ENCODE measurements at places on chromosomes 2 and 18.
A peak's percentile ranks its signal among the peaks of the same experiment; 100 is the strongest.

- DNase-seq = no peak
Observed at GRCh38 chr2:102749938-102750337, 11.9 kb upstream of the TMEM182 start.

- DNase-seq = peak; percentile 22
Observed at GRCh38 chr2:105361102-105361889, 24.0 kb downstream of the C2orf49 start.

GRCh38 chr18:22556222-22557167 is 138.8 kb upstream of the CTAGE1 start:
- no peak for DNase-seq

GRCh38 chr2:77520641-77521547 is 1.3 kb downstream of the LRRTM4 start:
- no peak for DNase-seq

GRCh38 chr18:34258176-34258575 is 33.5 kb upstream of the NOL4 start:
- no peak for DNase-seq

DNA sequence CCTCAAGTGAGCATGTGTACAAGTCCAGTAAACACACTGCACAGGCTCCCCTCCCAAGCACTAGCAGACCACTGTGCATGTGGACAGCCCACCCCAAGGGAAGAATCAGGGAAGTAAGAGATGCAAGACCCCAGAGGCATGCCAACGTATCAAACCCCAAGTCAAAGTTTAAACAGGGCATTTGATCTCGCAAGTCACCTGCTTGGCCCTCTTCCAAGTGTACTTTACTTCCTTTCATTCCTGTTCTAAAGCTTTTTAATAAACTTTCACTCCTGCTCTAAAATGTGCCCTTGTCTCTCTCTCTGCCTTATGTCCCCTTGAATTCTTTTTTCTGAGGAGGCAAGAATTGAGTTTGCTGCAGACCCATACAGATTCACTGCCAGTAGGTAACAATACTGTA is 201.2 kb upstream of the PARD3B start:
- DNase-seq = no peak

DNA sequence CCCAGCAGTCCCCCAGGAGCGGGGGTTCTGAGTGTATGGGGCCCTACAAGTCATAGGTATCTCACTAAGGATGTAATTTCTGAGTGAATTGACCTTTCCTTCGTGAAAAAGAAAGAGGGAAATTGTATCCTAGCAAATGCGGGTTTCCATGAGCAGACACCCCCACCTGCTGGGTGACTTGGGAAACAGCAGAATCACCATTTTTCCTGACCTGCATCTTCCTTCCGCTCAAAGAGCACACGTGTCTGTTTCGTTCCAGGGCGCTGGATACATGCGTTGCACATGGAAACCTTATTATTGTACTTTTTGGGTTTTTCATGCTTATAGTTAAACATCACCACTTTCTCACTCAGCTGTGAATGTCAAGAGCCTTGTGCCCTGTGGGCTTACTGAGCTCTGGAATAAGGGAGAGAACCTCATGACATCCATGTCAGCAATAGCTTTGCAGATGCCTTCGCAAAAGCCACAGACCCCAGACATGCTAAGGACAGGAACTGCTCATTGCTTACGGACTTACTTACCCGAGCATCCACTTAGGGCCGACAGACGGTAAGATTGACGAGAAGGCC is 132.8 kb downstream of the TPO start:
- DNase-seq = peak; percentile 48

DNA sequence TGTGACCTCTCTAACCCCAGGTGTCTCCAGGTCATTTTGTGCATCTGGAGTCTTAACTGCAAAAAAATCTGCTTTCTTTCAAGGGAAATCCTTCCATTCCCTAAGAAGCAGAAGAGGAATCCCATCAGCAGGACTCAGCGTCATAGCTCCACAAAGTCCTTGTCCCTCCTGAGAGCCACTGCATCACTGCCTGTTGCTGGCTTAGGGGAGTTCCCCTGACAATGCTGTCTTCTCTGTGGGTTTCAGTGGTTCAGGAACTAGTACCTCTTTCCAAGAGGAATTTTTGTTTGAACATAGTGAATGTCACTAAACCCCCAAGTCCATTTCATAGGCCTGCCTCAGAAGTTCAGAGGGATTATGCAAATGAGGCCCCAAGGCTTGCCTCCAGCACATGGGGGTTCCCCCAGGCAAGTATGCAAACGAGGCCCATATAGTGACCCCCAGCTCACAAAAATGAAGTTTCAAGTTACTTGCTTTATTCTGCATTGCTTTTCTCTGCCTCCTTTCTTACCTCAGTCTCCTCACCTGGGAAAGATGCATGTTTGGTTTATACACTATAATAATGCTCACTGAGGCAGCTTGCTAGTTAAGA is 513.9 kb upstream of the MEX3C start:
- DNase-seq = no peak

GRCh38 chr2:25341753-25342371 is at the start of gene DNMT3A:
Gene DNMT3A (minus strand): TSS chr2:25341925. CDS start chr2:25313984, 27,941 bp downstream.
- DNase-seq = peak; percentile 67

- DNase-seq = peak; percentile 24
Observed at GRCh38 chr2:38075507-38076151, at the start of gene CYP1B1. Gene CYP1B1 (minus strand): TSS chr2:38076151. CDS start chr2:38075388, 763 bp downstream.

DNA sequence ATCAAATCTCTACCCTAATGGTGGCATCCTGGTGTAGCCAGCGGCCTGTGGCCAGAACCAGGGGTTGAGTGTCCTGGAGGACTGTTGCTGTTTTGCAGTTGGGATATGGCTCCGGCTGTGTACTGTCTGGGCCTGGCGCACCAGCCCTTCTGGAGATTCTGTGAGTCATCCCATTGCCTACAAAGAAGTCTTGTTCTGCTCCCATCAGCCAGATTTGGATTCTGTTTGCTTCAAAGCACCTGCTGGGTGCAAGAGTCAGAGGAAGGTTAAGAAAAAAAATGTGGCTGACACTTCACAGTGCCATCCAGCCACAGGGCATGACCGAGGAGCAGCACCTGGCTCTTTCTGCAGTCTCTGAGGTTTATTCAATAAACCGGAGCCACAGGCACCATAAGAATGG is 41.0 kb upstream of the ASAP2 start:
- no peak for DNase-seq

DNA sequence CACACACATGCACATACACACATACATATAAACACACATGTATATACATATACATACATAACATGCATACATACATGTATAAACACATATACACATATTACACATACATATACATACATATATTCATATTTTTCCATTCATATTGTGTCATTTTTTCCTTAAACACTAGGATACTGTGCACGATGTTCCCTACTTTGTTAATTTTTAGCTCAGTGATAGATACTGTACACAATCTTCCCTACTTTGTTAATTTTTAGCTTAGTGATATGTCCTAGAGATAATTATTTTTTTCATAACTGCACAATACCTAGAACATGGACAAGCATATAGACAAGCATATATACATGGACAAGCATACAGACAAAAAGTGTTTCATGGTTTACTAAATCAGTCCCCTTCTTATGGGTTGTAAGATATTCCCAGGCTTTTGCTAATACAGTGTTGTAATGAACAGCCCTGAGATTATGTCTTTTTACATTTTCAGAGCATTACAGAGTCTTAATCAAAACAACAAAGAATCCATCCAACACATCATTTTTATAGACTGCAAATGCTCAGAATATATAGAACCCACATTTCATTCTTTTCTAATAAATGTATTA is 75.6 kb downstream of the PID1 start:
- DNase-seq = no peak

DNA sequence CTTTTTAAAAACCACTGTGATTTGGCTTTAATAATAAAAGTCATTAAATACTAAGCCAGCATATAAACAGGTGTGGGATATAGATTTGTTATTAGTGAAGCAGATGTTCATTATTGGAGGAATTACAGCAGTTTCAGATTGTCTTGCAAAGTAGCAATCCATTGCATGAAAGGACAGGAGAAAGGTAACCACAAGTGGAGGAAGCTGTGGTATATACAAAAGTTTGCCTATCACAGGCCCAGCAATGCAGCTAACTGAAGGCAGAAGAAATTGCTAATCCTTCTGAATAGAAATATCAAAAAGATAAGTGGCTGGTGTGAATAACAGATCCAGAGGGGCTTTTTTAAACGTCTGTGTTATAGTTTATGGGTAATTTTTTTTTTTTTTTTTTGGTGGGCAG is 199.4 kb downstream of the ZNF385B start:
- DNase-seq = no peak

- DNase-seq = no peak
Observed at GRCh38 chr18:46953195-46953594, 35.8 kb downstream of the KATNAL2 start.

DNA sequence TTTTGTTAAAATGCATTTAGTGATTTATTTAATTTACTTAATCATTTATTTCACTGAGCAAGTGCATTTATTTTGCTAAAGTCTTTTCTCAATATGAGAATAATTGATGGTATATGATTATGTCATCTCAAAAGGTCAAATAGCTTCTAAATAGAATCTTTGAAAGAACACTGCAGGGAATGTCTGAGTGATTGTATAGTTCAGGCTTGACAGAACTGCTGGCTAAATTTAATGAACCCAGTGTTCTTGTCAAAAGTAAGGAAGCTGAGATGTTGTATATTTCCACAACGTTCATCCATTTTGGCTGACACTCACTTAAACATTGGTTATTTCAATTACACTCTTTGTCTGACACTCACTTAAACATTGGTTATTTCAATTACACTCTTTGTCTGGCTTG is 39.3 kb upstream of the CDH7 start:
- no peak for DNase-seq

DNA sequence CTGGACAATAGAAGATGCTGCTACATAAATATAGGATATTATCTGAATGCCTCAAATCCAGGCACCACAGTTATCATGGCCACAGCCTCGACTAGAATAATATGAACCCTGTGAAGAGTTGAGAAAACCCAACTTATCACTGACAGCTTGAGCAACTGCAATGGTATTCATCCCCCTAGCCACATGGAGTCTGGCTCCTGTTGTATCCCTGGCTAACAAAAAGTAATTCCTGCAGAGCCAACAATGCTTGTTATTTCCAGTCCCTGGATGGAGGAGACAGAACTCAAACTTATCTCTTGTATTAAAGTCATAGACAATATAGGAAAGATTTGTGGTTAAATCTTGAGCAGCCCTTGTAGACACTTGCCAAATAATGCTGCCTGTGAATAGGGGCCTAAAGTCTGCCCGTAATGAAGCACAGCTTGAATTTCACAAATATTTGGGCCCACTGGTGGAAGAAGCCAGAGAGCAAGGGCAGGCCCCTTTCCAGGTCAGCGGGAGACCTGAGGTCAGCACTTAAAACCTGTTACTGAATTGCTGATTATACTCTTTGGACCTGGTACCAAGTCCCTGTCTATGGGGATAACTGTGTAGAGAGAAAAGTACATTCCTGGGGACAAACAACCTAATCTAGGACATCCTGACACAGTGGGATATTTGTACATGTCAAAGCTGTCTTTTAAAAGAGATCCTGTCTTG is 28.4 kb upstream of the SUCLG1 start:
- DNase-seq = no peak

GRCh38 chr18:79952456-79952995 is 1.1 kb upstream of the SLC66A2 start:
- DNase-seq = no peak

DNA sequence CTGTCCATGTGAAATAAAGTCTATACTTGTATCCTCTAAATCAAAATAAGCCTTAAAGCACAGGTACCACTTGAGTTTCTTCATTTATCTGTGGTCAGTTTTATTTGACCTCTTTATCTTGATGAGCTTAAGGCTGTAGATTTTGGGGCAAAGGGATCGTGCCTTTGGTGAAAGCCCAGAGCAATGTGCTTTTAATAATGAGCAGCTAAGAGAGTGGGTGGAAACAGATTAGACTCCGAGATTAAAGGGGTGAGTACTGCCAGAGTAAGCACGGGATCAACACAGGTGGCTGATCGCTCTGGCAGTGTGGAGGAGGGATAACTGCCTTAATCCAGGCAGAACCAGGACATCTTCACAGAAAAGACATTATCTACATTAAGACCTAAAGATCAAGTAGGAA is 280.4 kb downstream of the TDRD15 start:
- no peak for DNase-seq

- DNase-seq = no peak
Observed at GRCh38 chr2:161839926-161840325, 215.7 kb downstream of the SLC4A10 start.

GRCh38 chr2:26400723-26401122 is 997 bp upstream of the DRC1 start:
- no peak for DNase-seq

GRCh38 chr2:10137053-10137843 is 14.7 kb downstream of the RRM2 start:
- no peak for DNase-seq

DNA sequence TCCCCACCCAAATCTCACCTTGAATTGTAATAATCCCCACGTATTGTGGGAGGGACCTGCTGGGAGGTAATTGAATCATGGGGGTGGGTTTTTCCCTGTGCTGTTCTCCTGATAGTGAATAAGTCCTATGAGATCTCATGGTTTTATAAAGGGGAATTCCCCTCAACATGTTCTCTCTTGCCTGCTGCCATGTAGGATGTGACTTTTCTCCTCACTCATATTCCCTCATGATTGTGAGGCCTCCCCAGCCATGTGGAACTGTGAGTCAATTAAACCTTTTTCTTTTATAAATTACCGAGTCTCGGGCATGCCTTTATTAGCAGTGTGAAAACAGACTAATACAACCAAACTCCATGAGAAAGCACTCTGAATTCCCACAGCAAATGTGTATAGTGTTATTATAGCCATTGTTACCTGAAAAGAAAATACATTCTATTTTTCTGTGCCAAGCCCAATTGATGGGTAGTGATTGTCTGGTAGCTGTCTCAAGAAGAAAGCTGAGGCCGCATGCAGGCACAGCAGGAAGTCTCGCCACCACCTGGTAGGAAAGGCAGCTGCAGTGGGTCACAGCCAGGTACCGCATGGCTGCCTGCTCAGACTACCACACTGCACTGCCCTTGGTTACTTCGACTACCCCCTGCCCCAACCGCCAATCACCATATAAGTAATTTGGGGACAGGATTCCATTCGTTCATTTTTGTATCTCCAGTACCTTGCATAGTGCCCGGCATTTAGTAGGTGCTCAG is 10.3 kb upstream of the ZBTB7C start:
- DNase-seq = no peak

DNA sequence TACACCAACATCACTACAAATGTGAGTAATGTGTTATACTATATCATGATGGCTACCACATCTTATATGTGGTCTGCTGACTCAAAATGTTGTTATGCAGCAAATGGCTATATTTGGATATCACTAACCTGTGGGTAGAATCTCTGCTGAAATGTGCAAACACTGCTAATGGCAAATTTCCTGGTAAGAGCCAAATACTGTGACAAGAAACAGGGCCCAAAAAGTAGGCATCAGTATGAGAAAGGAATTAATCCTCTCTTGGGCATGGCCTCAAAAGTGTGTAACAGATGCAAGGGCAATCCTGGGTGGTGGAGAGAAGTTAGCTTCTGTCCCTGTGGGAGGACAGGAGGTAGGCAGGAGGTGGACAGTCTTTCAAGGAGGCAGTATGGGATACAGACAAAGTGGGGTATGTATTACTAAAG is 13.3 kb downstream of the ATF2 start:
- no peak for DNase-seq

DNA sequence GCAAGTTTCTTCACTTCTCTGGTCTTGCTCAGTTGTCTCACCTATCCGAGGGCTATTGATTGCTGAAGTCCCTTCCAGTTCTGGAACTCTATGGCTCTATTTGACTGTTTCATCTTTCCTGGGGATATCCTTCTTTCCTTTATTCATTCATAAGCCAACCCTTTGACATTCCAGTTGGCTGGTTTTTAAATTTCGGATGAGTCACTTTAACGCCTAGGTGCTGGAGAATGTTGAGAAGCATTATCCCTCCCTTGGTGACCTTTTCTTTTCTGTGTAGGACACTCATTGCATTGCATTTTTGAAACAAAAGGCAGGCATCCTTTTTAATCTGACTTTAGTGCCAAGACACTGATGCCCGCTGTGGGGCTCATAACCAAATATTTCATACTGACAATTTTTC is 307.1 kb downstream of the TSN start:
- DNase-seq = no peak
